ENCODE measurements at places on chromosomes 5 and 9.

- no peak for DNase-seq
Measured at GRCh38 chr9:132730054-132731033, 60.1 kb downstream of the GTF3C4 start.

DNA sequence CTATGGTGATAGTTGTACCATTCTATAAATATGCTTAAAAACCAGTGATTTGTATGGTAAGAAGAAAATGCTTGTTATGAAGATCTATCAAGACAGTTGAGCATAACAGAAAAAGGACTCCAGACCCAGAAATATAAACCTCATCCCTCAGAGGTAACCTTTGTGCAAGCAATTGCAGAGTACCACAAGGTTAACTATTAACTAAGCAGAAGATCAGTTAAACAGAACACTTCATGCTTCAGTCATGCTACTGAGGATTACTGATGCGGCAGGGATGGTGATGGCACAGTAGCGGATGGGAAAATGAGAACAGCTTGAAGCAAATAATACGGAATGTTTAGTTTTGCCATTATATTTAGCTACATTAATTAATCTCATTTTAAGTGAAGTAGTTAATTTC is 45.5 kb downstream of the IARS1 start:
- DNase-seq = no peak

- DNase-seq = no peak
Measured at GRCh38 chr5:150987746-150988145, 32.6 kb upstream of the GPX3 start.

DNA sequence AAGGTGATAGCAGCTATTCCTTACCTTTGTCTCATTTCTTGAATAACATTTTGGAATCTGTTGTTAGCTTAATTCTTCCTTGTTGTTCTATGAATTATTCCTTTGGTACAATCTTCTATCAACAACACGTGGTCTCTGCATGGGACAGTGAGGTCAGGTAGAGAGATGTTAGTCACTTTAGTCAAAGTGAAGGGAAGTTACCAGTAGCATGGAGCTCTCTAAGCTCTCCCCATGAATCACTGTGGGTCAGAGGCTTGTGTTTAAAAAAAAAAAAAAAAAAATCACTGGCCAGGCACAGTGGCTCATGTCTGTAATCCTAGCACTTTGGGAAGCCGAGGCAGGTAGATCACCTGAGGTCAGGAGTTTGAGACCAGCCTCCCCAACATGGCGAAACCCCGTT is 116.0 kb downstream of the GOLPH3 start:
- no peak for DNase-seq

DNA sequence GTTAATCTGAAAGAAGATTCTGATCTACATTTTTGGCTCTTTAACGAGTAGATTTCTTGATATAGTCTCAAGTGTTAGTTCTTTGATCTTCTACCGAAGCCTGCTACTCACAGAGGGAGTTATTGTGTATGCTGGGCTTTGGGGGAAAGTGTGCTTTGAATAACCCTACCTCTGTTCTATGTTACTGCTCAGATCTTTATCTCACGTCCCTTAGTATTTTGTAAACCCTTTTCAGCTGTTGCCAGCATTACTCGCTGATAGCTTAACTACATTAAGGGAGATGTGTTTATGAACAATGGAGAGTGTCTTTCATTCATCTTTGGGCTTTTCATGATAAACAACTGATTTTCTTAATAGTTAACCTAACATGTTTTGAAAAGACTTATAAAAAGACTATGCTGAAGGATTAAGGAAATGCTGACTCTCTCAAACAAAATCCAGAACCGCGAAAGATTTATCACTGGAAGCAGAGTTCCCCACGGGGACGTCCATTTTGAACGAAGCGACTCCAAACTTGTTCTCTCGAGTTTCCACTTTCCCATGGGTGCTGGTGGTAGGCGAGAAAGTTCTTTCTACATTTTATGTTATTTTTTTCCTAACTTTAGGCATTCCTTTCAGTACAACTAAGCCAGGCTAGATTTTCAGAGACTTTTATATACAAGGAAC is 27.9 kb upstream of the ALDH1A1 start:
- DNase-seq = no peak

DNA sequence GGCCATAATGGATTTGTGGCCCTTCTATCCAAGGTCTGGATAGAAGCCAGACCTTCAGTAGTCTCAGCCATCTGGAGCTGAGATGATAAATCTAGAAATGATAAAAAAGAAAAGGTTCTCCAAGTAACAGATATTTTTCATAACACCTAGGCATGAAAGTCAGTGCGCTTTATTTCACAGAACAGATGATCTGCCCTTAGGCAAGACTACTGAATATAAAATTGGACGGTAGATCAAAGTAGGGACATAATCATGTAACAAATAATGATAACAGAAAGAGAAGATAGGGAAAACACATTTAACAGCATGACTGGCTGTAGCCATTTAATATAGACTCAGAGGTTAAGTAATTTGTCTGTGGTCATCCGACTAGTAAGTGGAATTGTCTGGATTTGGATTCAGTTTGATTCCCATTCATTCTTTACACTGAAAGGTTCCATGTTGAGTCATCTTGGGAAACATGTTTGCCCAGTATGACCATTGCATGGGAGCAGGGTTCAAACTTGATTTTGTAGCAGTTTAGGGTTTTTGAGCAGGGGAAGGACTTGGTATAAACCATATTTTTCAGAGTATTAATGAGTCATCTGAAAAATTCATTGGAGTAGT is 4.1 kb upstream of the CAVIN4 start:
- DNase-seq = no peak

DNA sequence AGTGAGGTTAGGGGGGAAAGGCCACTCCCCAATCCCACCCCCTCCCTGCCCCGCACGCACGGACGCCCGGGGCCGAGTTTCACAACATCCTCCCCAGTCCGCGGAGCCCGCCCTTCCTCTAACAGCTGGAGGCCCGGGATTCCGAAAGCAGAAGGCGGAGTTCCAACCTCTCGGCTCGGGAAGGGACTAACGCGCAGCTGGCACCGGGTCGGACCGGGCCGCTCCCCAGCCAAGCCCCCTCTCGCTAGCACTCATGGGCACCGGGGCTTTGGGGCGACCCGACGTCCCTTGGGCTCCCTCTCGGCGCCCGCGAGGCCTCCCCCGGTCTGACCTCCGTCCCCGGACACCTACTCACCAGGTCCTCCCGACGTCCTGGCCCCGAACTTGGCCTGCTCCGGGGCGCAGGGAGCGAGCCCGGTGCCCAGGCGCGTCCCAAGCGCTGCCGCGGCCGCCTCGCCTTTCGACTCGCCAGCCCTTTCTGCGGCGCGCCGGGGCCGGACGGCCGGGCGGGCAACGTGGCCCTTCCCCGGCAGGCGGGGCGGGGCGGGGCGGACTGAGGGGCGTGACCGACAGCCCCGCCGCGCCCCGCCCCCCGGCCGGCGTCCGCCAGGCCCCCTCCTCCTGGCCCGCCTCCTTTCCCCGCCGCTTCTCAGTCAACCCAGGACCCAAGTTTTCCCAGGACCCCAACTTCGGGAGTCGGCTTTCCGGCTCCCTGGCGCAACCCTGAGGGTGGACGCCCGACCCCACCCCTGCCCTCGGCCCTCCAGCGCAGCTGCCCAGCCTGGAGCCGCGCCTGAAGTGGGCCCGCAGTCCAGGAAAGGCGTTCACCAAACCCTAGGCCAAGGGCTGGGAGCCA is at the start of gene MGAT1:
Gene MGAT1, minus strand, starts transcription at position 482 of the 856 bp plus-strand sequence. CDS start 9,835 bp downstream, outside the sequence.
- DNase-seq = no peak

GRCh38 chr5:116137544-116138378 is 52.9 kb downstream of the COMMD10 start:
- no peak for DNase-seq

- DNase-seq = no peak
Measured at GRCh38 chr9:71746758-71747125, 21.6 kb downstream of the CEMIP2 start.

DNA sequence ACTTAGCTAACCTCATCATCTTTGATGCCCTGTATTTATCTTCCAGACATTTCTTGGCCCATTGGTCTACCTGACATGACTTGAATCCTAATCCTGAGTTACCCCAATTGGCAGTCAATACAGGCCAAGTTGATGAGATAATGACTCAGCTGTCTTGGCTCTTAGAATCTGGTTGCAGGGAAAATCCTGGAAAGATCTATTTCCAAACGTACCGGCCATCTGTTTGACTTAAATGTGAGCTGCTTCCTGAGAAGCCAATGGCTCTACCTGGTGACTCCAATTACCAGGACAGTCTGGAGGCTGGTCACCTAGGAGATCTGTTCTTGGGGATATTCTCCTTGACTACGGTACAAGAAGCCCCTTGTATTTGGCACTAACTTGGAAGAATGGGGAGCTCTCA is 475.2 kb upstream of the BRINP1 start:
- no peak for DNase-seq

- DNase-seq = no peak
Measured at GRCh38 chr5:149959406-149960236, 937 bp upstream of the SLC26A2 start.

GRCh38 chr5:57032151-57032551 is 80.2 kb upstream of the MIER3 start:
- DNase-seq = peak; percentile 54

GRCh38 chr5:74212336-74212735 is 428.2 kb downstream of the ENC1 start:
- no peak for DNase-seq

GRCh38 chr5:5342784-5343183 is 79.7 kb upstream of the ICE1 start:
- no peak for DNase-seq

DNA sequence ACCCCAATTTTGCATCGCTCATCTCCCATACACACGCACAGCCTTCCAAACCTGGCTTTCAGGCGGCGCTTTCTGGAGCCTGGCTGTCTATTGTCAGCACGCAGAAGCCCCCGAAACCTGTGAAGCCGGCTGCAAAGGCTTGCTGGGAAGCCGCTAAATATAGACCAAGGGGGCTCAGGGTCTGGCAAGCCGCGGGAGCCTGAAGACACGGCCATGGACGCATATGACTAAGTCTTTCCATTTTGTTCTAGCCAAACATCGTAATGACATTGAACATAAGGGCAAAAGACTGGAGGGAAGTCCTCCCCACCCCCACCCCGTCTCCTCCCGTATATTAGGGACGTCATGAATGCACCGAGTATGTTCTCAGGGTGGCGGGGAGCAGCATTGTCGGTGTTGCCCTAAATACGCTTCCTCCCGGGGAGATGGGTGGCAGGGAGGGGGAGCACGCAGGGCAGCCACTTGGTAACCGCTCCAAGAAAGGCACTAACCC is 1.1 kb downstream of the CTNND2 start:
- no peak for DNase-seq

DNA sequence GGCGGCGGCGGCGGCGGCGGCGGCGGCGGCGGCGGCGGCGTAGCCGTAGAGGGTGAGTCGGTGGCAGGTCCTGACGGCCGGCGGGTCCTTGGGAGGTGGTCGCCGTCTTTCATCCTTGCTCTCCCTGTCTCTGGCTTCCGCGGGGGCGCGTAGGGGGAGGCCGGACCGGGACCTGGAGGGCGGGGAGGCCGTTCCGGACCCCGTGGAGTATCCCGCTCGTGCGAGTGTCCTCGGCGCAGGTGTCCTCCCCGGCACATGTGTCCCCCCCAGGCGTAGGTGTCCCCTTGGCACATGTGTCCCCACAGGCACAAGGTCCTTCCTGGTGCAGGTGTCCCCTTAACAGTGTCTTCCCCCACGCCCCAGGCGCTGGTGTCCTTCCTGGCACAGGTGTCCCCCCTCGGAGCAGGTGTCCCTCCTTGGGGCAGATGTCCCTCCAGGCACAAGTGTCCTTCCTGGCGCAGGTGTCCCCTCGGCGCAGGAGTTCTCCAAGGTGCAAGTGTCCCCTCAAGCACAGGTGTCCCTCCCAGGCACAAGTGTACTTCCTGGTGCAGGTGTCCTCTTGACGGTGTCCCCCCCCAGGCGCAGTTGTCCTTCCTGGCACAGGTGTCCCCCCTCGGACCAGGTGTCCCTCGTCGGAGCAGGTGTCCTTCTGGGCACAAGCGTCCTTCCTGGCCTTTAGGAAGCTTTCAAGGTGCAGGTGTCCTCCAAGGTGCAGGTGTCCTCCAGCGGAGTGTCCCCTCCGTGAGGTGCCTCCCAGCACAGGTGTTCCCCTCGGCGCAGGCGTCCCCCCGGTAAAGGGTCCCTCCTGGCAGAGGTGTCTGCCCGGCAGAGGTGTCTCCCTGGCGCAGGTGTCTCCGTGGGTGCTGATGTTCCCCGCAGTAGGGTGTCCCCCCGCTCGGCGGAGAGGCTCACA is 519 bp downstream of the EXOC3 start:
- DNase-seq = no peak

GRCh38 chr9:12838546-12838945 is 63.7 kb downstream of the LURAP1L start:
- no peak for DNase-seq
